ENCODE measurements at places on chromosomes 13 and 19.

DNA sequence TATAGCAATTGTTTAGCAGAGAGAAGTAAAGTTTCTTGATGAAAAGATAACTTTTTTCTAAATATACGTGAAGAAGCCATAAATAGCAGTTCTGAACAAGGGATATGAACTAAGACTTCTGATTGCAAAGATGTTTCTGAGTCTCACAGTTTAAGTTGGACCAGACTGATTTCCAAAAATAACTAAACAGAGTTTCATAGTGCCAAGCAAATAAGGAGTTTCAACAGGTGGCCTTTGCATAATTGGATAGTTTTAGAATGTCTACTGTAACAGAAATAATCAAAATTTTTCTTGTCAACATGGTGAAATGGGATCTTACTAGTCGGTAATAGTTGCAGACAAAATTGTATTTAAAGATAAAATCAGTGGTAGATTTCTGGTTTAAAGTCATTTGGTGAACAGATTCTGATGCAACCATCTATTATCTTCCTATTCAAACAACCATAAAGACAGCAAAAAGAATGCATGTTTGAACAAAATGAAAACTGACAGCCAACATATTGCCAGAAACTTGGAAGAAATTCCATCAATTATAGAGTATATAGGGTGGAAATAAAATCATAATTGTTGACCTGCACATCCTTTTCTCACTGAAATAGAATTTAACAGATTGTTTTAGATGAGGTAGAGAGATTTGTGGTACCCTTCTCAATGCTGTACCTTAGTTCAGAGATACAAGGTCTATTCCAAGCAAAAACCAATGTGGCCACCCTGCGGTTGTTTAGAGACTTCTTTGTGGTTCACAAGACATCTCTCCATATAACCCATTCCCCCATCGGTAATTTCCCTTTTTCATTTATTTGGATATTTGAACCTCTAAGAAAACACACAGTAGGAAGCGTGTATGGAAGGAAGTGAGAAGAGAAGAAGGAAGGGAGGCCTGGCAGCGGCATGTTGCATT lies 275.3 kb downstream of the COG6 start:
- DNase-seq: no peak

GRCh38 chr13:72932250-72932649 lies 126.6 kb upstream of the KLF5 start:
- no peak for DNase-seq

GRCh38 chr19:41545547-41545946 lies 30.4 kb upstream of the CEACAM21 start:
- DNase-seq: no peak

DNA sequence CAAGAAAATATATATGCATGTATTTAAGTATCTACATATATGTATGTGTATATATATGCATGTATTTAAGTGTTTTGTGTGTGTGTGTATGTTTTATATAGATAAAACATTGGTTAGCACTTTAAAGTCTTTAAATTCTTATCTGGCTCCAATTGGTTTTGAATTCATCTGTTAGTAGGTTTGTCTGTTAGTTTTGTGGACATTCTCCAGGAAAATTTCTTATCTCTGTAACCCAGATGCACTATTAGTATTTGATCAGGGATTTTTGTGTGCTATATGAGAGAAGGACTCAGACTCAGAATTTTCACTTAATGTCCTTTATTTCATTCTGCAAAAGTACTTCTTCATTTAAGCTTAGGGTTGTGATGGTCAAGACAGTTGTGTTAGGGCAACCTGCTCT lies 103.1 kb downstream of the ITGBL1 start:
- no peak for DNase-seq

GRCh38 chr19:49145573-49146407 lies 9.4 kb downstream of the HRC start:
- peak; percentile 73 for DNase-seq

- DNase-seq: no peak
These were observed 19.8 kb downstream of the PEPD start for GRCh38 chr19:33501693-33502356.

GRCh38 chr13:93625536-93625935 lies 398.9 kb downstream of the GPC6 start:
- DNase-seq: no peak

DNA sequence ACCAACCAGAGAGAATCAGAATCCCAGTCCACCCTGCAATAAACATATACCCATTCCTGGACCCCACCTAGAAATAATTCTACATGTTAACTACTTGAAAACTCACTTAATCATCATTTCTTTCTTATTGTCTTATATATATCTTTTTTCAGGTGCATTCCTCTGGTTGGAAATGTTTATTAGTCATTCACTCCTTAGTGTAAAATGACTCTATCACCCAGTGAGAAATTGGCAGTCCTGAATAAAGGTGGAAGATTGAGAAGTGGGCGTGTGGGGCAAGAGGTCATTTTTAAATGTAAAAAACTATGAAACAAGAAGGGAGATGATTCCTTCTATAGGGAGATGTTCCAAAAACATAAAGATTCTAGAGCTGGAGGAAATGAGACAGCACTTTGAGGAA lies 101.2 kb upstream of the MBNL2 start:
- DNase-seq: no peak

DNA sequence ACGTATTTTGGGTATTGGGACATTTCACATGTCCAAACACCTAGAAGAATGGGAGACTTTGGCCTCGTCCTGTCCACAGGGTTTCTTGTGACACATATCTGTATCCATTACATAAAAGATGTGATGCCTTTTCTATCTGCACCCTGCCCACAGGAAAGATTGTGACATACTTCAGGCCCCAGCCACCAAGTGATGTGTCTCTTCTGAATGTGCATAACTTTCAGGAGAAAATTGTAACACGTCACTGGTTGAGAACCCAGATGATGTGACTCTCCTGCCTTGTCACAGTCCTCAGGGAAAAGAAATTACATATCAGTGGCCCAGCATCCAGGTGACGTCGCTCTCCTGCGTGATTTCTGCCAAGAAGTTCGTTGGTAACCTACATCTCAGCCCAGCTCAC lies 21.0 kb upstream of the ZNF681 start:
- no peak for DNase-seq

DNA sequence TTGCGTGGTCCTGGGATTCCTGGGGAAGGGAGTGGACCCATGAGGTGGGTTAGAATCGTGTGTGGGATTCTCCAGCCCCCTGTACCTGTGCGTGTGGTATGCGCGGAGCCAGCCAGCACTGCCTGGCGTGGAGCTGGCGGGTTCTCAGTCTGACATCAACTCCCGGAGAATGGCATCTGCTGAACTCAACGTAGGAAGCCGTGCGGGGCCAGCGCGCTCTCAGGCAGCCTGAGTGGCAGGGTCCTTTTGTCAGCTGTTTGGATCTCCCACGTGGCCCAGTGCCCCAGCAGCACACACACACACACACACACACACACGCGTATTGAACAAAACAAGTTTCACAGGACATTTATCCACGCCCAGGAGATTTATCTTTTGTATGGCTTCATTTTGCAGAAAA lies 28.1 kb downstream of the ATP4B start:
- DNase-seq: no peak

DNA sequence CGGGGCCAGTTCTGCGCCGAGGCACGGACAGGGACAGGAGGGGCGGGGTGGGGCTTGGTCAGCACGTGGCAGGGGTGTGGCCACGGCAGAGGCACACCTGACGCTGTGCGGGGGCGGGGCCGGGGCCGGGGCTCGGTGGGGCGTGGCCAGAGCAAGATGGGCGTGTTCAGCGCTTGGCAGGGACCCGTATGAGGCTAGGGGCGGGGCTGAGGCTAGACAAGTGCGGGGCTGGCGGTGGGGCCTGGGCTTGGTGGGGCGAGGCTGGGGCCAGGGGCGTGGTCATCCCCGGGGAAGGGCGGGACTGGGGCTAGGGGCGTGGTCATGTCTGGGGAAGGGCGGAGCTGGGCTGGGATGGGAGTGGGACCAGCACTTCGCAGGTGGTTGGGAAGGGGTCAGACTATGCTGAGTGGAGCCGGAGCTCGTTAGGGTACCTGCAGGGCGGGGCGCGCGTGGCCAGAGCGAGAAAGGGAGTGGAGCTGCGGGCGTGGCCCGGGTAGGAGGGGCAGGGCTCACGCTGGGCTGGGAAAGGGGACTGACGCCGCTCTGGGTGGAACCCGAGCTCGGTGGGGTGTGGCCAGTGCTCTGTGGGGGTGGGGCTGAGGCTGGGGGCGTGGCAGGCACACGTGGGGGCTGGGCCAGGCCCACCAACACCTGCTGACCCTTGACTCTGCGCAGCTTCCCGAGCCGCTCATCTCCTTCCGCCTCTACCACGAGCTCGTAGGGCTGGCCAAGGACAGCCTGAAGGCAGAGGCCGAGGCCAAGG lies 12.8 kb downstream of the POLR2E start:
- peak; percentile 39 for DNase-seq

DNA sequence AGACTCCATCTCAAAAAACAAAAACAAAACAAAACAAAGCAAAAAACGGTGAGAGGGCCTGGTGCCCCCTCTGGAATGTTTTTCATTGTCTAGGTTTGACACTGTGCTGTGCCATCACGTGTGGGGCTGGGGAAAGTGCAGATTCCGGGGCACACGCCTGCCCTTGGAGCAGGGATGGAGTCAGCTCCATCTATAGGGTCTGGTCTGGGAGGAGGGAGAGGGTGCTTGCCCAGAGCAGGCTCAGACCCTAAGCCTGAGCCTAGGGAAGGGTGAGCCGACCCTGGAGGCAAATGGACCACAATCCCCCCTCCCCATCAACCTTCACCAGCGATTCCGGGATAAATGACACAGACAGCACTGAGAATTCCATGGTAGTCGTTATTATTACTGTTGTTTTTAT lies 10.9 kb upstream of the ZBTB32 start:
- DNase-seq: no peak

- DNase-seq: peak; percentile 89
These were observed 7.4 kb downstream of the FGF14 start for GRCh38 chr13:102394158-102395053.

GRCh38 chr19:13097033-13097462 lies 5.6 kb downstream of the LYL1 start:
- DNase-seq: peak; percentile 80

DNA sequence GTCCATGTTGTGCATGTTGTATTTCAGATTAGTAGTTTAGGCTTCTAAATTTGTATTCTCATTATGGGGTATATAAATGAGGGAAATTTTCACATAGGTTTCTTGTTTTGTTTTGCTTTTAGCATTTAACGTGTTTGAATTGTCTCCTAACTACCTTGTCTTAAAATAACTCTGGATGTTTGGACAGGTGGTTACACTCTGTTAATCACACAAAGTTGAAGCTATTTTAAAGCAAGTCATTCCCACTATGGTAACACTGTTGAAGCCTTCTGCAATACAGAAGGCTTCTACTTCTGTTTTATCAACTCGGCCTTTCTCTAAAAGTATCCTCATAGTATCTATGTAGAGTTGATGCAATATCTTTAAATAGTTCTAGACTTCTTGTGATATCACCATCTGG lies 245.3 kb upstream of the HTR2A start:
- no peak for DNase-seq

DNA sequence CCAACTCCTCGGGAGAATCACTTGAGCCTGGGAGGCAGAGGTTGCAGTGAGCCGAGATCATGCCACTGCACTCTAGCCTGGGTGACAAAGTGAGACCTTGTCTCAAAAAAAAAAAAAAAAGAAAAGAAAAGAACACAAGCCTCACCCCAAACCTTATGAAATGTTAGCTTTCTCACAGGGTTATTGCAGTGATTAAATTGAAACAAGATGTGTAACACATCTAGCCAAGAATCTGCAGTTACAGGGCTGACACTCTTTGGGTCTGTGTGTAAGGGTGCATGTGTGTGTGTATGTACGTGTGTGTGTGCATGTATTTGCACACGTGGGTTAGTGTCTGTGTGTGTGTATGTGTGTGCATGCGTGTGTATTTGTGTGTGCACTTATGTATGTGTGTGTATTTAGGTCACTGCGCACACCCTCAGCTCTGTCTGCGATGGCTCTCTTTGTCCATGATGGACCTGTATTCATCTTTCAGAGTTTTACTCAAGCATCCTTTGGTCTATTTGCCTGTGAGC lies 336.3 kb downstream of the UQCRFS1 start:
- no peak for DNase-seq

- no peak for DNase-seq
These were observed 422.3 kb downstream of the SPRY2 start for GRCh38 chr13:79918620-79919019.

DNA sequence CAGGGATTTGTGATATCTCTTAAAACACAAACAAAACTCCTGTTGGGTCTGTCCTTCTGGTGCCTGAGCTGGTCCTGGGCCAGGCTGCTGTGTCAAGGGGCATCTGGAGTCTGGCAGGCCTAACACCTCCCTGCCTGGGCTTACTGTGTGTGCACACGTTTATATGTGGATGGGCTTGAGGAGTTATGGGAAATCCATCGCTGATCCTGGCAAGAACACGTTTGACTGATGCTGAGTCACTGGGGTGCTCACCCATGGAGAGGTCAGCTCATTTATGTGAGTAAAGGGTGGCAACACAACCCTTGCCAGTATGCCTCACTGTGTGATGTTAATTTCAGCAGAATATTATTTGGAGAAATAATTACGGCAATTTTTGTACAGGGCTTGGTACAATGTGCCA lies 44.5 kb upstream of the PCDH8 start:
- no peak for DNase-seq

DNA sequence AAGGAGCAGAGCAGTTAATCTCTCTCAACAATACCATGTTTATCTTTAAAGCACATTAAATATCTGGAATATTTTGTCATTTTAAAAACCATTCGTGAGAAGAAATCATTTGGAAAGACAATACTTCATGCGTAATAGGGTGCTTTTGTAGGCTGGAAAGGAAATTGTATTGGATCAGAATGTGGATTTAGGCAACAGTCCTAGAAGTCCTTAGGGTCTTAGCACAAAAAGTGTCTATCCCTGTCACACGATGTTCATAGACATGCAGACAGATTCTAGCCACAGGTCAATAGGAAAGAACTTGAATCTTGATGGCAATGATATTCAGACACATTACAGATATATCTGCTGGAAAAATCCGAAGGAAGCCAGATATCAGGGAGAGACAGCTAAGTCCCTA lies 156.0 kb downstream of the KCTD12 start:
- DNase-seq: no peak

DNA sequence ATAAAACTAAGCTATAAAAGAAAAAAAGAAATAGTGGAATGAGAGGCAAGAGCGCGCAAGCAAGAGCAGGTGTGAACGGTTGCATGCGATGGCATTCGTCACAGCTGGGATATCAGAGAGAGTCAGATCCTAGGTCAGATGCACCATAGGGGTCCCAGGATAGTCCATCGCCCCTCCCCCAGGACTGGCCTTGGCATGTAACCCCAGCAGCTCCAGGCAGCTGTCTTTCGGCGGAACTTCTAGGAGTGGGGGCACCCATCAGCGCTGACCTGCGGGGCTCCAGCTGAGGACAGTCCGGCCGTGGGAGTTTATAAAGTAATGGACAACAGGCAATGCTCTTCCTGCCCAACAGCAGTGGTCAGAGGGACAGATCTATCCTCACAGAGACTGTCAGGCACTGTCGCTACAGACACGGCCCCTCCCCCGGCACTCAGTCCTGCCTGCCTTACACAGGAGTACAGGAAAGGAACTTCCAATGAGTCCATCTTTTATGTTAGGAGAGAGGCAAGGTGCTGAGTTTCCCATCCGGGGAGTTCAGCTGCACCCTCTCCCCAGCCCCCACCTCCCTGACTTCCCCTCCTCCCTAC lies 1.4 kb downstream of the SIAH3 start:
- DNase-seq: no peak

Data from suppressor macrophage treated with lipopolysaccharide for 1 hour (primary cell).